Right ventricle myocardium inferior (tissue), 1 donor: ENCODE measurements at places on chromosomes 6 and 20.

DNA sequence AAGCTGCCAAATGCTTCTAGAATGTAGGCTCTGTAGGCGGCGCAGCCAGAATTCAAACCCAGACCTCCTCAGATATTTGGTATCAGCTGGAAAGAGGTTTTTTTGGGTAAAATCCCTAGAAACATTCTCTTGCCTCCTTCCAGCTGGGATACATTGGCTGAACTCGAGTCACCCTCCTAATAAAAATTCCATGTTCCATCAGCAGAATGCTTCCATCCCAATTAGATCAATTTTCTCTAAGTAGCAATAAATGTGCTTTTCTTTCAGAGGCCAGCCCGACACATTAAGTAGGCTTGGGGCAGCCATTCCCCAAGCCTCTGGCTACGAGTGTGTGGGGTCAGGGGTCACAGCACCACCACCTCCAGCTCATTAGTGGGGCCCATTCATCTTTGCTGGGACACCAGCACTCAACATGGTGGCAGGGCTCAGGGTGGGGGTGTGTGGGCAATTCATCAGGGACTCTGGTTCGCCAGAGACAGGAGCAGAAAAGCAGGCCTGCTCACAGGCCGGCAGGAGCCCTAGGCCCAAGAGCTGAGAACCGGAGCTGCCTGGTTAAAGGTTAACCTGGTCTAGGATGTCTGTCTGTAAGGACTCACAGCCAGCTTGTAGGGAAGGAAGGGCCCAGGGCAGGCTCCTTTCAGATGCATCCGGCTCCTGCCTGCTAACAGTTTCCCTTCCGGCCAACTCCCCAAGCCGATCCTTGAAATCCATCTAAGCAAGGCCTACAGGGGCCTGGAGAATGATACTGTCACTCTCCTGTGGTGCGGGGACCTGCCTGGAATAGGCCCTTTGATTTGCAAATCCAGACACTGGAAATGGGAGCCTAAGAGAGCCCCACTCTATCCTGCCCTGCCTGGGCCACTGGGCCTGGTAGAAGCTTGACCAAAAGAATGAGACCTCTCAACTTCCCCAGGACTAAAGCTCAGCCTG is 159.1 kb upstream of the TOP1 start:
- no peak for DNase-seq

DNA sequence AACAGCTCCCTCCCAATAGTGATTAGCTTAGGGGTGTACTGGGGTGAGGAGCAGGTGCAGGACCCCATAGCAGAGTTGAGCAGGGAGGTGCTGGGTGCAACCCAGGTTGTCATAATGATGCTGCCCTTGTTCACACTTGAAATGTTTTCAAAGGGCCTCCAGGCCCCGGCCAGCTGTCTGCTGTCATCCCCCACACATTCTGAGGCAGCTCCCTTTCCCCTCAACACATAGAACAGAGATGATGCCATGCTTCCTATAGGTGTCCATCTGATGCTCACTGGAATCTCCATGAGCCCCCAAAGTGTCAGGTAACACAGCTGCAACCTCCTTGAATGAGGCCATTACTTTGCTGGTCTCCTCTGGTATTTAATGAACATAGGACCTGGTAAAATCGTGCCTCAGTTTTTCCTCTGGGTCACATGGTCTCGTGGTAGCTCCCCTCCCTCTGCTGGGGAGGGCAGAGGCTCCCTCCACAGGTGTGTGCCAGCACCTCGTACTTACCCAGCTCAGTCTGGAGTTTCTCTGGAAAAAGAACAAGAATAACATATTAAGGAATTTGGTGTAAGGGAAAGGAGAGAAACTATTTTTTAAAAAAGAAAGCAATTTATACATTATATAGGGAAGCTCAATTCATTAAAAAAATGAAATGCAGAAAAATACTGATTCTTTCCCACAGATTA is 5.6 kb downstream of the BTNL2 start:
- no peak for DNase-seq

DNA sequence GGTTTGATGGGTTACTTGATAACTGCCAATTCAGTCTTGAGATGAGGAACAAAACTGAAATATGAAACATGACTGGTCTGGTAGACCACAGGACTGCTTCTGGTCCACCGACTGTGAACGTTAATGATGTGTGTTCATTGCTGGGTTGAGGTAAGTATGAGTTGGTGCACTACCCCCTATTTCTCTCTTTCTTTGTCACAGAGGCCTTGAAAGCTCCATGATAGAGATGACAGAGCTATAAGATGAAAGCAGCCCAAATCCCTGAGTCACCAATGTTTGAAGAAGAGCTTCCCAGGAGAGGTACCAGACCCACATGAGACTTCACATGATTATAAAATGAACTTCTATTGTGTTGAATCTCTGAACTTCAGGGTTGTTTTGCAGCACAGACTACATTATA is 555.5 kb downstream of the PTPRT start:
- no peak for DNase-seq

DNA sequence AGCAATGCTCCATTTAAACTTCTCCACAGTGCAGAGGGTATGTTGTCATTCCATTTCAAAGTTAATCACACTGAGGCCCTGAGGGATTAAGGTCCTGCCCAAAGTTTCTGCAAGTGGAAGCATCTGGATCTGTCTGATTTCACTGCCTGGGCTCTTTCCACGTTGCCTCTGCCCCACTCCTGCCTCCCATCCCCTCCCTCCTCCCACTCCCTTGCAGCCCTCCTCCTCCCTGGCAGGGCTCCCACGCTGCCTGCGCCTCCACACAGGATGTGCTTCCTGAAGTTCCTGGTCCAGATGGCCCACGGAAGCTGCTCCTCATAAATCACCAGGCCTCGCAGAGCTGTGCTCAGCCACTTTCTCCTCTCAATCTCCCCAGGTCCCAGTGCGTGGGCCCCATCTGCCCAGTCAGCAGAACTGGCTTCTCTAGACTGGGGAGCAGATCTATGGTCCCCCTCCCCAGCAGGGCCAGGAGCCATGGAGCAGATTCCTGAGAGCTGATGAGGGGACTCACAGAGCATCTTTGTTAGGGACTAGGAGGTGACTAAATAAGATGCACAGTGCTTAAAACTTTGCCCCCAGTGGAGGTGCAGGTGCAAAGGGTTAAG is 65.4 kb upstream of the MAFB start:
- DNase-seq: peak; percentile 70

GRCh38 chr6:34205916-34206315 is 30.8 kb upstream of the HMGA1 start:
- no peak for DNase-seq

- DNase-seq: no peak
Measured at GRCh38 chr6:168153553-168153952, 74.5 kb upstream of the FRMD1 start.

DNA sequence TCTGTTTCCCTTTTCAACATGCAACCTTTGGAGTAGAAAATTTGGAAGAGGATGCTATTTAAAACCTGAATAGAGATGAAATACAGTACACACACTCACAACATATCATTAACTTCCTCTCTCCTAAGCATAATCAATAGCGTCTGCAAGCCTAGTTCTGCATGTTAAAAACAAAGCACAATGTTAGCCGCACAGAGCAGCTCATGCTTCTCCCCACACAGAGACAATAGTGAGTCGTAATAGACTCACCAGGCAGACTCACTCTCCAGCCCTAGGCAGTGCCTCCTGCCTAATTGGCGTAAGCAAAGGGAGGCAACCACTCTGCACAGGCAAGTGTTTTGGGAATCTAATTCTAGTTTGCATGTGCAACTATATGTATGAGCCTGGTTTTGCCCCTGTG is 45.8 kb upstream of the ARID1B start:
- DNase-seq: no peak
